ENCODE measurements at places on chromosomes 7 and 10. TPM values are rescaled to one million over a fixed set of nuclear protein-coding genes. Genes with fewer than 3 reads are reported as not detected.

The NKX1-2 gene
- total RNA-seq = not detected

The PARD3 gene
- total RNA-seq = 33.0 TPM

The DNAJC12 gene
- total RNA-seq = 1.9 TPM

The CFAP43 gene
- 0.27 TPM for total RNA-seq

The MYH16 gene
- total RNA-seq = 0.29 TPM

The MBL2 gene
- not detected for total RNA-seq

The NUTM2A gene
- total RNA-seq = 1.0 TPM

The COMMD3 gene
- 43.7 TPM for total RNA-seq

The OPN4 gene
- not detected for total RNA-seq

The PNLIPRP1 gene
- total RNA-seq = 1.4 TPM

The SPDYE2B gene
- total RNA-seq = not detected

The ADAM12 gene
- total RNA-seq = 9.4 TPM

The ERVW-1 gene
- total RNA-seq = not detected

The FBXO24 gene
- total RNA-seq = 0.81 TPM

The NODAL gene
- not detected for total RNA-seq

The ATP5F1C gene
- 133 TPM for total RNA-seq

The PNLIPRP2 gene
- total RNA-seq = 1.2 TPM

The ABCA13 gene
- total RNA-seq = 0.06 TPM

The GJD4 gene
- not detected for total RNA-seq

The GNA12 gene
- 53.0 TPM for total RNA-seq

The PRF1 gene
- total RNA-seq = 6.1 TPM

The SEMA3E gene
- total RNA-seq = 35.0 TPM

The RAMP3 gene
- total RNA-seq = 78.0 TPM

The PTPRZ1 gene
- total RNA-seq = 2.2 TPM

The WNT8B gene
- total RNA-seq = not detected

The C7orf25 gene
- total RNA-seq = 5.0 TPM

The AKR1C8 gene
- total RNA-seq = 0.30 TPM

The RPEL1 gene
- total RNA-seq = not detected

The CDC14C gene
- total RNA-seq = not detected

The WASL gene
- total RNA-seq = 48.2 TPM

The FZD8 gene
- total RNA-seq = 28.6 TPM

The CYP2E1 gene
- total RNA-seq = 4.6 TPM

The RTKN2 gene
- 0.29 TPM for total RNA-seq

The CTNNA3 gene
- 8.8 TPM for total RNA-seq

The PPP1R3C gene
- total RNA-seq = 152 TPM

The FAM25C gene
- not detected for total RNA-seq

The DYNC1I1 gene
- 13.3 TPM for total RNA-seq

The WDR86 gene
- 4.4 TPM for total RNA-seq

The PON3 gene
- 0.55 TPM for total RNA-seq

The NOD1 gene
- 18.5 TPM for total RNA-seq

The DDC gene
- not detected for total RNA-seq

The TMEM106B gene
- total RNA-seq = 40.9 TPM

The SLC26A4 gene
- total RNA-seq = 2.3 TPM

The TRAPPC14 gene
- 16.5 TPM for total RNA-seq

The GFRA1 gene
- 10.3 TPM for total RNA-seq

The BMPER gene
- 14.0 TPM for total RNA-seq

The PPP1R3A gene
- total RNA-seq = 2.5 TPM

The HPS6 gene
- 14.4 TPM for total RNA-seq

The FZD1 gene
- total RNA-seq = 49.2 TPM

The TMEM213 gene
- not detected for total RNA-seq

The UCMA gene
- not detected for total RNA-seq

The LIPF gene
- total RNA-seq = not detected

The GTF2IRD1 gene
- 10.3 TPM for total RNA-seq

The NAT16 gene
- total RNA-seq = not detected

The NXPH1 gene
- not detected for total RNA-seq

The HYAL4 gene
- total RNA-seq = not detected

The SFTPD gene
- 0.58 TPM for total RNA-seq

The AP5Z1 gene
- total RNA-seq = 45.3 TPM

The GCK gene
- total RNA-seq = 1.2 TPM
